ENCODE measurements at places on chromosomes 2 and 18.

DNA sequence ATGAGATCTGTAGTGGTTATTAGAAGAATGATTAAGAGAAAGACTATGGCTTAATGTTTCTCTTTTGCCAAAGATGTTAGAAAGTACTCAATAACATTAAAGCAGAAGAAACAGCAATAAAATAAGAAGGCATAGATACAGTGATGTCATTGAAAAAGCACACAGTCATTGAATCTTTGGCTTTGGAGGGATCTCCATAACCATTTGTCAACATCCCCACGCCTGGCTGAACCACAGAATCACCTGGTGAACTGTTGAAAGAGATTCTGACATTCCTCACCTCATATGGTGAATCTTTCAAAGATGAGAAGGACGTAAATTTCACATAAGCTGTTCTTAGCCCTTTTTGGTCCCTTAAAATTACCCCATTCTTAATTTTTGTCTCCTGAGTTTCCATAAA, 324.6 kb upstream of the NRP2 start:
- DNase-seq: no peak

DNA sequence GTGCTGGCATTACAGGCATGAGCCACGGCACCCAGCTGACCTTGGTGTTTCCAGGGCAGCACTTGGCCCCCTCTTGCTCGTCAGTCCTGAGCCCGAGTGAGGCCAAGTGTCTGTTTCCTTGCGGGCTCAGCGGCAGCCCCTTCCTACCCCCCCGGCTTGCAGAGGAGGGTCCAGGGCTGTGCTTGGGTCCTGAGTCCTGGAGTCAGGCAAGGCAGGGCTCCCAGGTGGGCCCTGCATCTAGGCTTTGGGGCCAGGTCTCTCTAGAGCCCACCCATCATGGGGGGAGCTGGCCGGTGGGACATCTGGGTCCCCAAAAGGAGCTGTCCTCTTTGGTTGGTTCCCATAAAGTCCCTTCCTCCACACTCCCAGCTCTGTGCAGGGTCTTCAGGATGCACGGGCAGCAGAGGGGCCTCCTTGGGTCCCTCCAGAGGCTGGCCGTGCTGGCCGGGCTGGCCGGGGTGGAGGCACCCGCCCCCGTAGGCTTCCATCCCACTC, 63.7 kb upstream of the HPCAL1 start:
- no peak for DNase-seq

DNA sequence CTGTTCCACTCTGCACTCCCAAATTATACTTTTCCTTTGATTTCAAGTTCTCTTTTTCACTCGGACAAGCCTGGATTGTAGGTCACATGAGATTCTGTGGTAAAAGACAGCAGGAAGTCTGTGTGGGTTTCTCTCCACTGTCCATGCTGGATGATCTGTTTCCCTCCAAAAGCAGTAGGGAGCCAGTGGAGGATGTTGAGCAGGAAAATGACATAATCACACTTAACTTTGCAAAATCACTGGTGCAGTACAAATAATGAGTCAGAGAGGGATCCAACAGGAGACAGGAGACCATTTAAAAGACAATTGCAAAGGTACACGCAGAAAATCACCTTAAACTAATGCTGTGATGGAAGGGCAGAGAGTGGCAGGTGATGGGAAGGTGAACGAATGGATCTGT, 301.3 kb downstream of the ZNF407 start:
- no peak for DNase-seq

GRCh38 chr2:62687636-62688035, 17.9 kb upstream of the EHBP1 start:
- DNase-seq: no peak

All from iPS DF 6.9 (cell line).